Caki2 (cell line): ENCODE measurements at places on chromosomes 6 and 20. TPM values are rescaled to one million over a fixed set of nuclear protein-coding genes. Genes with fewer than 3 reads are reported as not detected.
A peak's percentile ranks its signal among the peaks of the same experiment; 100 is the strongest.

DNA sequence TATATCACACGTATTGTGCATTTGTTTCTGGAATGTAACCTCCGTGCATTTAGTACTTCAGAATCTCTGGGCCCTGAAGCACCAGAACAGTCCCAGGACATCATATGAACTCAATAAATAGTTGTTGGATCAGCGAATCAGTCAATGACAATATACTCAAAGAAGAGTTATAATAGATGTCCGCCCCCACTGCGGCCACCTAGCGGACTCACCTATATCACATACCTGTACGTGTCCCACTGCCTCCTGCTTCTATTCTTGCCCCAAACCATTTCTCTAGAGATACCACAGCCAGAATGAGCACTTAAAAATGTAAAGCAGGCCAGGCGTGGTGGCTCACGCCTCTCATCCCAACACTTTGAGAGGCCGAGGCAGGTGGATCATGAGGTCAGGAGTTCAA lies 73.9 kb downstream of the DCDC2 start:
- no peak for DNase-seq

GRCh38 chr6:163147994-163148393 lies 266.5 kb upstream of the QKI start:
- DNase-seq, result no peak

DNA sequence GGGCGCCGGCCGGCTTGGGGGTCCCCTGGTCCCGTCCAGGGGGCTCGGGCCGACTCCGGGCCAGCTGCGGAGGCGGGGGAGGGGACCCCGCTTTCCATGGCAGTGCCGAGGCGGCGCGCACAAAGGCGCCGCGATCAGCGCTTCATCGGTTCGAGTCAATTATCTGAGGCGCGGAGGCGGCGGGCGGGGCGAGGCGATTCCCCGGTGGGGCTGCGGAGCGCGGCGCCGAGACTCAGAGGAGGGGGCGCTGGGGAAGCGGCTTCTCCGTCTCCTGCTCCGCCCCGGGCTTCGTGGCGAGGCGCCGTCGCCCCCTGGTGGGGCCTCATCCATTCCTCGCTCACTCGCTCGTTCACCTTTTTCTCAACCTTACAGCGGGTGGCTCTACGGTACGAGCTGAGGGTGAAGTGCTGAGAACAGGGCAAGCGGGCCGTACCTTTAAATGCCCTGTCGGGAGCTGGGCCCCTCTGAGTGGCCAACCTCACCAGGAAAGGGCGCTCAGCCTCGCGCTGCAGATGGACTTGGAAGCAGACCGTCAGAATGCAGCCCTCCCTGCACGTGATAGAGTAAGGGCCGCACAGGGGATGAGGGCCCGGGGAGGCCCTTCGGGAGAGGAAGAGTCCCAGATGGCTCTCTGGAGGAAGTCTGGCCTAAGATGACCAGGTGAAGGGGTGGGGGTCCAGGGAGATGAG lies 39.9 kb downstream of the SLC52A3 start:
- DNase-seq, result peak; percentile 81

DNA sequence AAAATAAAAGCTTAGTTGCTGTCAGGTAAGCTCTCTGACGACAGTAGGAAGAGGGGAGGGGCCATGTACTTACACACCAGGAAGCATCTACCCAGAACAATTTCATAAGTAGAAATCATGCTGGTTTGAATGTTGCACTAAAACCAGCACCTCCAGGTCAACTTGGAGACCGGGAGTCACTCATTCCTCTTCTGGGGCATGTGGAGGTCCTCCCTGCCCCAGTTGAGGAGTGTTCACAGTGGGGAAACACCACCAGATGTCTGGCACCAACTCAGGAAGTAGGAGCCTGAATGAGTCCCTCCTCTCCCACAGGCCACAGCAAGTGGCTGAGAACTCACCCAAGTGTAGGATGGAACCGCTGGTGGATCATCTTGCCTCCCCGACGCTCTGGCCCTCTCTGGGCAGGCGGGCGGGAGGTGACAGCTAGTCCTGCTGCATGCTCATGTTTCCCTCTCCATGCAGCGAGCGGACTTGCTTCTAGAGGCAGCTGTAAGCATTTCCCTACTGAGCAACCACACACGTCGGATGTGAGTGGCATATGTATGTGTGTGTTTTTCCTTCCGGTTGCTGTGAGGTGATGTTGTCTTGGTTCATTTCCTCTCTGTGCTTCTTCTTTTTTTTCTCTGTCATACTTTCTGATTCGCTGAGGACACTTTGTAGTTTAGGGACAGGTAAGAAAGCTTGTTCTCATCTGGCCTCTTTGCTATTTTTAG lies 149.5 kb upstream of the NEDD9 start:
- no peak for DNase-seq

GRCh38 chr6:143531720-143532499 lies 20.4 kb upstream of the FUCA2 start:
- no peak for DNase-seq

- peak; percentile 69 for DNase-seq
These were observed 21.8 kb downstream of the POM121L2 start for GRCh38 chr6:27290065-27290849.

DNA sequence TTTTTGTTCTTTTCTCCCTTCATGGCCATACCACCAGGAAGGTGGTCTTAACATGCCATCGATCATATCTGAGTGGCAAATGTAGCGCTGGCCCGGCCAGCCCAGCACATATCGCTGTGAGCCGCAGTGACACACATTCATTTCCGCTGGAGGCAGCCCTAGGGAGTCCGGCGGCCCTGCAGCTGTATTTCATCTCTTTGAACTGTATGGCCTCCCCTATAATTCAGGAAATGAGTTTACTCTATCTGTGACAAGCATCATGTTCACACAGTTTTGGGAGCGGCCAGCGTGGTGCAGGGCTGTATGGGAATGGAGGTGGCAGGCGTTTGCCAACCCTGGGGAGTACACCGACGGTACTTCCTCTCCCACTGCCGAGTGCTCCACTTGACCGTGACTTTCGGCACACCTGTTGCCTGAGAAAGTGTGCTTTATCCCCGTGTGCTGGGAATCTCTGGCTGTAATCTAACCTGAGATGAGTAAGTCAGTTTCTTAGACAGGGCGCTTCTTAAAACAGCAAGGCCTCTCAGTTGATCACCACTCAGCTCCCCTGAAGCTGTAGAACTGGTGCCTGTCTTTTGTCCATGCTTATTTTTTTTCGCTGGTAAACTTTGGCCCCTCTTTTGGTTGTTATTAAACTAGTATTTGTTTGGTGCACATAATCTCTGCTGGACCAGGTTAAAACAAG lies 257.1 kb upstream of the TAB2 start:
- no peak for DNase-seq

DNA sequence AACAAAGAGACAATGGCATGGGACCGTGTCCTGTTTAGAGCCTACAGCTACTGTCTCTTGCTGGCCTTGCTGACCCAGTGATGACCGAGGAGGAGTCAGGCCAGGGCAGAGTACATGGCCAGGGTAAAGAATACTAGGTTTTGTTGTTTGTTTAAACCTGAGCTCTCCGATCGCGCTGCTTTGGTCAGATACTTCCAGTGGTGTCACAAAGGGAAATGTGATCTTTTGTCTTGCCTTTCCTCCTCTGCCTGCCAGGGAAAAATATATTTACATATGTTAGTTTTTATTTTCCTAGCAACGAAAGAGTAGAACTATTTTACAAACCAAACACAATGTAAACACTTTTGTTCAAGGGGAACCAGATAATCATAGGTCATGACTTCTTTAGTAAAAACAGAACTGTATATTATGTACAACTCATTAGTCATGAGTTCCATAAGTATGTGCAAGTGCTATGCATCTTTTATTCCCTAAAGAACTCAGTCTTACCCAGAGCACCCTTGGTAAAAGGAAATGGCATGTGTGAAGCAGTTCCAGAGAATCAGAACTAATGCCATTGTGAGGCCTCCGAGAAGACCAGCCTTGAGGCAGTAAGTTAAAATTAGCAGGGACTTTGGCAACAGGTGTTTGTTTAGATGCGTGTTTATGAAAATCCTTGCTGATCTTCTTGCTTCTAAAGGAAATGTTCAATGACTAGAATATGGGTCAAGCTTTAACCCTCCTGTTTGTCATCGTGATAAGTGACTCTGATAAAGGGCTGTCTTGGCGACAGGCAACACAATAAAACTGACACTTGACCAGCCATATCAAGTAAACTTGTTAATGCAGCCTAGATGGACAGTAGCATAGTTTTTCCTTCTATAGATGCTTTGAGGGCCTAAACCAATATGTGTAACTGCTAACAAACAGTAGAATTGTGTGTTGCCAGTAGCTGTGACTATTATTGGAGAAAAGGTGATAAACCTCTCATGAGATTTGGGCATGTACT lies 204.6 kb downstream of the NKAIN2 start:
- no peak for DNase-seq

GRCh38 chr20:18805881-18806280 lies 7.7 kb upstream of the SCP2D1 start:
- peak; percentile 19 for DNase-seq

DNA sequence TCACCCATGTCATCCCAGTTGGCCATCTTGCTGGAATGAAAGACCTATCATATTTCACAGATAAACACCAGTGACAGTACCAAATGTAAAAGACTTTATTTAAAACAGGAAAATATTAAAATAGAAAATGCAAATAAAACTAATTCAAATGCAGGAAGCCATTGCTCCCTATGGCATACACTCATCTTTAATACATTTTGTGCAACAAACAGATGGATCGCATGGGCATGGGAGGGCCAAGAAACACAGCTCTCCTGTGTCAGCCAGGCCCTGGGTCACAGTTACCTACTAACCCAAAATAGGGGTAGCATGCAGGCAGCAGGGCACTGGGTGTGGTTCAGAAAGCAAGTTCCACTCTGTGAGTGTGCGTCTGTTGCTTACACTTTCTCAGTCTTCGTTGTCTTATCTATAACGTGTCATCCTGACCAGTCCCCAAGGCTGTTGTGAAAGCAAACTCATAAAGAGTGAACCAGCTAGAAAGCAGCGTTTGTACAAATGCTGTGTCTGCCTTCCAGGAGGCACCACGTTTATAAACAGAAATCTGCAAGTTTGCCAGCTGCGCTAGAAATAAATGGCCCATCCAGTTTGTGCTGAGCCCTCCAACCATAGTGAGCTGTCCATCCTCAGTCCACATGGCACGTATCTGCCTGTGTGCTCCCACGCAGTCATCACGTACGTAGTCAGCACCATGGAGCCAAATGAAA lies 180.5 kb downstream of the SYNDIG1 start:
- no peak for DNase-seq

DNA sequence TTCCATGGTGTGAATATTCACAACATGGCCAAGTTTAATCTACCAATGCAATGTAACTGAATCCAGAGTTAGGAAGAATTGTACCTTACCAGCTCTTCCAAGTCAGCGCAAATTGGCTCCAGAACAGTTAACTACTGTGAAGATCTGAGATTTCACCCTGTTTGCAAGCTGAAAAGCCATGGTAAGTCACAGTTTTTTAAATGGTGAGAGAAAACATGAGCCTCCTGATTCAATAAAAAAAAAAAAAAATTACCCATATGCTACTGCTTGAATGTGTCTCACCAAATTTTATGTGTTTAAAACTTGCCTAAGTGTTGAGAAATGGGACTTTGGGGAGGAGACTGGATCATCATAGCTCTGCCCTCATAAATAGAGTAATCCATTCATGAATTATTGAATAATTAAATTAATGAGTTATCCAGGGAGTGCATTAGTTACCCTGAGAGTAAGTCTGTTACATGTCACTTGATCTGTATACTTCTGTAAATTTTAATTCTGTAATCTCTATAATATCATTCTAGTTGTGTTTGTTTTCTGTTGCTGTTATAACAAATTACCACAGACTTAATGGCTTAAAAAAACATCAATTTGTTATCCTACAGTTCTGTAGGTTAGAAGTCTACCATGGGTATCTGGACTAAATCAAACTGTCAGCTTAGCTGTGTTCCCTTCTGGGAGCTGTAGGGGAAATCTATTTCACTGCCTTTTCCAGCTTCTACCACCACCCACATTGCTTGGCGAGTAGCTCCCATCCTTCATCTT lies 1355.9 kb downstream of the GRIK2 start:
- DNase-seq, result no peak

DNA sequence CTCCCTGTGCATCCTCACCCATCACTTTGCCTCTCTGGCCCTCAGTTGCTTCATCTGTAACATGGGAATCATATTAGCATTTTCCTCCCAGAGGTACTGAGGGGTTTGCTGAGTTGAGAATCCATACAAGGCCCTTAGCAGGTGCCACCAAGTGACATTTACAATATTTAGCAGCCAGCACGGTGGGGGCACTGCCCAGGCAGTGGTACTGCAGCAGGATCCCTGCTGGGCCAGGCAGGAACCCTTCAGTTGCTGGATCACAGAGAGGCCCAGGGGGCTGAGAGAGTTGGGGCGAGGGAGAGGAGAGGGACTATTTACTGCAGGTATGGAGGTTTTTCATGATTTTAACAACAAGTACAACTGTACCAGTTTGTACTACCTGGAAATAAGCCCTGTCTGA lies 65.9 kb downstream of the CDH22 start:
- DNase-seq, result no peak

DNA sequence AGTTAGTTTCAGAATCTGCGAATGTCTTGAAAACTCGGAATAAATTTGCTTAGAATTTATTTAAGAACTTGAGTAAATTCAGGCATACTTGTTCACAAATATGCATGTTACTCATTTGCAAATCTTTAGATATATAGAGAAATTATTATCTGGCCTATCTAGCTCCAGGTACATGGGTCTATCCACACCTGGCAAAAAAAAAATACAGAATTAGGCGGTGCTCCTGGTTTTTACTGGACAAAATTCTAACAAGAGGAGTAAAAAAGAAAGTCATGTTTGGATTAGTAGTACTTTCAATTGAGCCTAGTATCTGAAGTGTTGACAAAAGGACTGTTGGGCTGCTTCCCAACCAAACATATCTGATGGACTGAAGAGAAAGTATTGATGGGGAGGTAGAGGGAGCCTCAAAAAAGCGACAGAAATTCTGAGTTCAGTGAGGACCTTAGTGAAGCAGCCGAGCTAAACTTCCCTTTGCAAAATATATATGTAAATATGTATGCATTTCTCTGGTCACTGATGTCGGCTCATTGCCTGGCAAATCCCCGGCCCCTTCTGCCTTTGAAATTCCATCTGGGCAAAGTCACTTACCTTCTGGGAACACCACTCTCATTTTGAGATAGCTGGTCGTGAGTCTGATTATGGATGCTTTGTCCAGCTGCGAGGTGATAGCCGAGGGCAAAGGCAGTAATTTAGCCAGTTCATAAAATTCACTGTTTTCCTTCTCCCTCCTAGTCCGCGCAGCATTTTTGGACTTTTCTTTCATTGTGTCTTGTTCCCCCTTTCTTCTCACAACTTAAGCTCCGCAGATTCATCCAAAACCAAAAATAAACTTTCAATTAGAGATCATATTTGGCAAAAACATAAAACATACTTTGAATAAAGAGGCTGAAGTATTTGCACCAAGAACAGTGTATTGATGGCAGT lies 1.8 kb downstream of the SIM1 start:
- DNase-seq, result peak; percentile 10

- peak; percentile 18 for DNase-seq
These were observed 43.6 kb upstream of the IYD start for GRCh38 chr6:150325066-150325772.

CASS4 gene
- total RNA-seq, result not detected in 2 replicates

MRPL14 gene
- total RNA-seq, result 119 and 157 TPM in 2 replicates

MSH5 gene
- 20.2 and 54.7 TPM in 2 replicates for total RNA-seq

ANKRD66 gene
- total RNA-seq, result not detected in 2 replicates

TNFAIP3 gene
- 6.1 and 19.2 TPM in 2 replicates for total RNA-seq

SLC17A1 gene
- total RNA-seq, result 0.24 and 0.64 TPM in 2 replicates
